Suprapubic skin (tissue), 4 donors: ENCODE measurements at places on chromosomes 3 and 15. TPM values are rescaled to one million over a fixed set of nuclear protein-coding genes. Genes with fewer than 3 reads are reported as not detected.

DNA sequence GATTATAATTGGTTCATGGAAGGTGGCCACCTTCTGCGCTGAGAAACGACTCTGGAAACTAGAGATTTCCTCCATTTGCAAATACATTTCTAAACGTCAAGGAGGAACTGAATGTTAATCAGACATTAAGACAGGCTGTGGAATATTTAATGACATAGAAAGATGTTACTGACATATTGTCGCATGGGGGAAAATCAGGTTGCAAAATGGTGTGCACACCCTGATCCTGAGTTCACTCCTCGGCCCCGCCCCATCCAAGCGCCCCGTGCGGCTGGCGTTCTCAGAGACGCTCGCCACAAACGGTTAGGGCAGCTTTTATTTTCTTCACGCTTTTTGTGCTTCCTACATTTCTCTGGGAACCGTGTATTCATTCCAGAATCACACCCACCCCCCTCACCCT is 10.7 kb downstream of the H1-8 start:
- no peak overlapping the region for H3K4me3 ChIP-seq
- H3K4me1 ChIP-seq: peaks cover 52% of the 10 kb centered on the region
- H3K36me3 ChIP-seq: peaks cover 19% of the 10 kb centered on the region
- no peak for DNase-seq
- H3K27ac ChIP-seq: no peak overlapping the region
- no peaks in the 10 kb centered on the region for H3K27me3 ChIP-seq

GRCh38 chr15:25435474-25436243 is 3.2 kb downstream of the UBE3A start:
- H3K27ac ChIP-seq: no peak overlapping the region
- H3K4me3 ChIP-seq: no peak overlapping the region
- H3K27me3 ChIP-seq: no peaks in the 10 kb centered on the region
- DNase-seq: no peak

GRCh38 chr3:63050548-63051177 is 175.4 kb upstream of the CADPS start:
- H3K4me3 ChIP-seq: no peak overlapping the region
- no peaks in the 10 kb centered on the region for H3K4me1 ChIP-seq
- no peaks in the 10 kb centered on the region for H3K36me3 ChIP-seq
- H3K27me3 ChIP-seq: no peaks in the 10 kb centered on the region
- DNase-seq: no peak

DNA sequence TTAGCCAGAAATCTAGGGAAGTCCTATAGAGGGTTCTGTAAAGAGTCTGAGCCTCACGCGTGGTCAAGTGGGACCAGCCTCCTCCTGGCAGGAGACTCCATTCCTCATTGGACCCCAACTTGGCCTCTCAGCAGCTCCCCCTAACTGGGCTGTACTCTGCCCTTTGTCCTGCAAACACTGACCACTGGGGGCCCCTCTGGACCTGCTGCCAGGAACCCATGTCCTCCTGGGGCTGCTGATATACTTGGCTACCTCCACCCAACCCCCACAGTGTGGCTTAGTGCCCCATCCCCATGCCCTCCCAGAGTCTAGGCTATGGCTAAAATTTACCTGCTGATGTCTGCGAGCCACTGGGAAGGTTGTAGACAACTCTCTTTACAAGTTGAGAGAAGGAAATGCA is 62.7 kb downstream of the UBP1 start:
- peaks cover 31% of the 10 kb centered on the region for H3K36me3 ChIP-seq
- no peak overlapping the region for H3K4me3 ChIP-seq
- peaks cover 3% of the 10 kb centered on the region for H3K4me1 ChIP-seq
- no peaks in the 10 kb centered on the region for H3K27me3 ChIP-seq
- H3K27ac ChIP-seq: no peak overlapping the region

DNA sequence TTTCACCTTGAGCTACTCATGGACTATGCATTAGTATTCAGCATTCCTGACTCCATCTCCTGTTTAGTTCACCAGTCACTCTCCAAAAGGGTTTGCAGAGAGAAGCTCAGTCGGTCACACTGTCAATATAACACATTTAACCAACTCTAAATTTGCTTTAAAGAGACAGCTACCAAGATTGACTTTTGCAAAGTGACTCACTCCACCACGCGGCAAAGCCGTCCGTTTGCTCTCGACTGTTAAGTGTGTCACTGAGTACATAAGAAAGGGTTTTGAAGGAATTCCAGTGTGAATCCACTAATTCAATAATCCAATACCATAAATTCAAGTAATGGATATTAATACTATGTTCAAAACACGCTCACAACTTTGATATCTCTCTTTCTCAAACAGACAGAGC is 1006.7 kb upstream of the NR2F2 start:
- H3K27me3 ChIP-seq: peaks cover 23% of the 10 kb centered on the region
- H3K27ac ChIP-seq: no peak overlapping the region
- no peak for DNase-seq
- H3K4me1 ChIP-seq: peaks cover 5% of the 10 kb centered on the region

GRCh38 chr3:58072052-58072762 is 64.0 kb downstream of the FLNB start:
- no peak overlapping the region for H3K4me3 ChIP-seq
- peaks cover 24% of the 10 kb centered on the region for H3K4me1 ChIP-seq
- peaks cover 4% of the 10 kb centered on the region for H3K36me3 ChIP-seq

- no peak overlapping the region for H3K27ac ChIP-seq
- DNase-seq: no peak
- no peaks in the 10 kb centered on the region for H3K27me3 ChIP-seq
- no peaks in the 10 kb centered on the region for H3K36me3 ChIP-seq
- H3K4me1 ChIP-seq: peaks cover 21% of the 10 kb centered on the region
Observed at GRCh38 chr3:188353426-188353825, 199.5 kb downstream of the LPP start.

GRCh38 chr3:123423031-123423430 is 25.9 kb downstream of the ADCY5 start:
- H3K27me3 ChIP-seq: no peaks in the 10 kb centered on the region
- DNase-seq: no peak
- H3K36me3 ChIP-seq: no peaks in the 10 kb centered on the region
- peaks cover 3% of the 10 kb centered on the region for H3K4me1 ChIP-seq
- no peak overlapping the region for H3K4me3 ChIP-seq
- H3K27ac ChIP-seq: no peak overlapping the region

DNA sequence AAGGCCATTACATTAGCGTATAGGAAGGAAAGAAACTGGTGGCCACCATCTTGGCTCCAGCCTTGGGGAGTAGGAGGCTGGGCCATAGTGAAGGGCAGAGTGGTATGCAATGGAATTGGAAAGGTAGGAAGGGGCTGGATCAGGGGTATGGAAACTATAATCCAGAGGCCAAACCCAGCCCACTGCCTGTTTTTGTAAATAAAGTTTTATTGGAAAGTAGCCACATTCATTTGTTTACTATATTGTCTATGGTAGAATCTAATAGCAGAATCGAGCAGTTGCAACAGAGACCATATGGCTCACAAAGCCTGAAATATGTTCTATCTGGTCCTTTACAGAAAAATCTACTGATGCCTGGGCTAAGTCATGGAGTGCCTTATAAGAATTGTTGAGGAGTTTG is 14.1 kb upstream of the SH3BP5 start:
- no peaks in the 10 kb centered on the region for H3K36me3 ChIP-seq
- DNase-seq: no peak
- H3K27ac ChIP-seq: no peak overlapping the region
- peaks cover 5% of the 10 kb centered on the region for H3K4me1 ChIP-seq
- no peaks in the 10 kb centered on the region for H3K27me3 ChIP-seq
- H3K4me3 ChIP-seq: no peak overlapping the region

GRCh38 chr3:48187301-48187578 is 977 bp downstream of the CDC25A start:
- H3K27ac ChIP-seq: no peak overlapping the region
- peak overlapping the region; percentile 62 for H3K4me3 ChIP-seq
- H3K27me3 ChIP-seq: no peaks in the 10 kb centered on the region
- DNase-seq: no peak

DNA sequence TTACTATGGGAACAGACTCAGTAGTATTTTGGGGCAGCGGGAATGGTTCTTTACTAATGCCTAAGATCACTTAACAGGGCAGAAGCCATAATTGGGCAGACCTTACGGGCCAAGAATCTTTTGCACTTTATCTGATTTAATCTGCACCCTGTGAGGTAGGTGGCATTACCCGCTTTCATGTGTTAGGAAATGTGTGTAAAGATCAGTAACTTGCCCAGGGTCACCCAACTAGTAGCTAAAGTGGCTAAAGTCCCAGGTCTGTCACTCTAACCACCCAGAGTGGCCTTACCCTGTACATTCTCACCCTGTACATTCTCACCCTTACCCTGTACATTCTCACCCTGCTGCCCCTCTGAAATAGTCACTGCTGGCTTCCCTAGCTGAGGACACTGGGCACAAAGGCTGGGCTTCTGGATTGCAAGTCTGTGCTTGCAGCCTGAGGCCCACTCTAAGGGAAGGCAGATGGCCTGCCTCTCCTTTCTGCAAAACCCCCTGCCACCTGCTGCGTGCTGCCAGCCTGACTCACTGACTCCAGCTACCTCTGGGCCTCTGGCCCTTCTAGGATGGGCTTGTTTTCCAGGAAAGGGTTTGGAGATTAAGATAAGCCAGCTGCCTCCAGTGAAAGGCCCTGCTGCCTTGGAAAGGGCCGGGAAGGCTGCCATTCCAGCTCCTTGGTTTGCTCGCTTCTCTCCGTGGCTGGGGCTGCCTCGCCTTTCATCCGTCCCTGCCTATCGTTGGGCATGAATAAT is 37.5 kb upstream of the MYZAP start:
- H3K27me3 ChIP-seq: no peaks in the 10 kb centered on the region
- peaks cover 16% of the 10 kb centered on the region for H3K4me1 ChIP-seq
- no peak for DNase-seq
- no peak overlapping the region for H3K4me3 ChIP-seq
- H3K36me3 ChIP-seq: peaks cover under 1% of the 10 kb centered on the region

DNA sequence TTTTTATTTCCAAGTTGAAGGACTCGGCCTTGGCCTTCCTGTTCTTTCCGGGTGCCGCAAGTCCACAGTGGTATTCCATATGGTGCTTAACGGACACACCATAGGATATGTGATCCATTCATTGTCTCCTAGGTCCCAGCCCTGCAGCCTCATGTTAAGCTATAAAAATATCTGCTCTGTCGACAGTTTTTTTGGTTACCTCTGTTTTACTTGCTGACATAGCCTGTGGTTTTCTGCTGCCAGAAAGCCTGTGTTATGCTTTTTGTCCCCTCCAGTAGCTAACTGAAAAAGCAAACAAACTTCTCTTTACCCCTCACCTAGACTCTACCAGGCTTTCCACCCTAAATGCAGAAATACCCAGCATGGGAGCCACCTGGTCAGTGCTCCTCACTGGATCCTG is 5.3 kb downstream of the INAFM2 start:
- H3K4me3 ChIP-seq: no peak overlapping the region
- no peak overlapping the region for H3K27ac ChIP-seq
- no peaks in the 10 kb centered on the region for H3K36me3 ChIP-seq
- no peak for DNase-seq

DNA sequence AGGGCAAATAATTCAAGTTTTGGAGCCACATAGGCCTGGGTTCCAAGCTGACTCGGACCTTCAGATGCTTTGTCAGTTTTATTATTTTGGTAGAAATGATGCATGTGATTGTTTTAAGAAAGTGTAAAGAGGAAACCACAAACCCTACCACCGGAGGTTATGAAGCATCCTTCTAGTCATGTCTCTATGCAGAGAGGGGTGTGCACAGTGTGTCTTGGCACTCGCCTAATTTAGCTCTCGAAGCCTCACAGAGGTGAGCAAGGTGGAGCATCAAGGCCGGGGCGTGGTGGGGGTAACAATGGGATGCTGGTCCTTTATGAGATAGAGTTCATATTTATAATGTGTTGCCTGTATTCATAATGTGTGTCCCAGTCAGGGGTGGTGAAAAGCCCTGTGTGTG is 63.7 kb upstream of the SMAD6 start:
- no peaks in the 10 kb centered on the region for H3K36me3 ChIP-seq
- H3K27ac ChIP-seq: no peak overlapping the region
- no peak for DNase-seq
- no peaks in the 10 kb centered on the region for H3K4me1 ChIP-seq

GRCh38 chr3:76370749-76371520 is 585.6 kb upstream of the ZNF717 start:
- DNase-seq: no peak
- no peaks in the 10 kb centered on the region for H3K27me3 ChIP-seq
- H3K27ac ChIP-seq: no peak overlapping the region
- no peaks in the 10 kb centered on the region for H3K36me3 ChIP-seq

GRCh38 chr3:46467562-46467961 is 2.9 kb upstream of the LTF start:
- H3K27me3 ChIP-seq: peaks cover 26% of the 10 kb centered on the region
- H3K27ac ChIP-seq: no peak overlapping the region
- H3K4me1 ChIP-seq: peaks cover 6% of the 10 kb centered on the region
- no peak overlapping the region for H3K4me3 ChIP-seq

- no peak overlapping the region for H3K27ac ChIP-seq
- no peaks in the 10 kb centered on the region for H3K36me3 ChIP-seq
- H3K4me1 ChIP-seq: no peaks in the 10 kb centered on the region
- H3K27me3 ChIP-seq: no peaks in the 10 kb centered on the region
- no peak overlapping the region for H3K4me3 ChIP-seq
Observed at GRCh38 chr3:162892921-162893793, 1396.5 kb downstream of the OTOL1 start.

DNA sequence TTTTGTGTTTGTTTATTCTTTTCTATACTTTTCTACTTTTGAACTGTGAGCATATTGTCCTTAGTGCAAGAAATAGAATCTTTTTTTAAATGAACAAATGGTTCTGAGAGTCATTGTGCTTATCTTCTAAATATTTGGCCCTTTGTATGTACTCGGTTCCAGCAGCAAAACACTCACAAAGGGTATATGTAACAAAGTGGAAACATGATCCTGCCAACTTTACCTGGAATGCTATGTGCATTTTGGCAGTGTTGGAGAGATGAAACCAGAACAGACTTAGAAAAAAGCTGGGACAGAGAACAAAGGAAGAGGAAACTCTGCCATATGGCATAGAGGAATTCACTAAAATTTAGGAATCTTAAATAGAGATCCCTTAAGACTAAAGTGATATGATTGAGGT is 150.1 kb downstream of the FGF12 start:
- H3K4me3 ChIP-seq: no peak overlapping the region
- H3K27me3 ChIP-seq: no peaks in the 10 kb centered on the region
- no peaks in the 10 kb centered on the region for H3K4me1 ChIP-seq
- no peak overlapping the region for H3K27ac ChIP-seq

DNA sequence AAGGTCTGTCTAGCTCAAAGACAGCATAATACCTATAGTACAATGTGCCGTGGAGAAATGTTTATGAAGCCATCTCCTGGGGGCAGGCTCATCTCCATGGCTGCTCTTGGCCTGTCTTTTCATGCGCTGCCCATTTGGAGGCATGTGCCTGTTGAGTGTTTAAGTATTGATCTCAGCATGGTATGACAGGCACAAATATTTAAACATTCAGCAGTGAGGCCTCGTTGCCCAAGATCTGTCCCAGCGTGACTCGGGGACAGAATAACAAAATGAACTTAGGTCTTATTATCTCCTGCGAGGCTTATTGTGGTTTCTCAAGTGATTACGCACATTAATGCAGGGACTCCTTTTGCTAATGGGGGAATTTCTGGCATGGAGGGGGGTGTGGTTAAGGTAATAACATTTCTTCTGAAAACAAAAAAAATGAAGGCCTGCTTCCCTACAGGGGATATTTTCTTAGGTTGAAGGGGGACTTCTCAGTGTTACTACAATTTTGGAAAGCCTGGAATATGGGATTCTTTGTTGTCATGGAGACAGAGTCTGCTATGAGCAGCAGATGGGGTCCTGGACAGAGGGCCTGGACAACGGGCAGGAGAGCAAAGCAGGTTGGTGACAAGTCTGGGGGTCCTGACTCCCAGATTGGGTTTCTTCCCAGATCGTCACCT is 4.4 kb upstream of the SLC6A1 start:
- H3K36me3 ChIP-seq: no peaks in the 10 kb centered on the region
- H3K27ac ChIP-seq: no peak overlapping the region
- DNase-seq: no peak
- no peak overlapping the region for H3K4me3 ChIP-seq
- peaks cover 5% of the 10 kb centered on the region for H3K4me1 ChIP-seq

SAMMSON gene
- total RNA-seq: not detected

FOXL2NB gene
- not detected for total RNA-seq

TMCO5A gene
- not detected for total RNA-seq

FGD5 gene
- total RNA-seq: 2.8 TPM

KNL1 gene
- total RNA-seq: 2.5 TPM

CYP8B1 gene
- not detected for total RNA-seq

MBD4 gene
- 42.5 TPM for total RNA-seq
